ENCODE measurements at places on chromosomes 12 and 14. TPM values are rescaled to one million over a fixed set of nuclear protein-coding genes. Genes with fewer than 3 reads are reported as not detected.

GRCh38 chr12:68771223-68771925 lies 25.4 kb downstream of the SLC35E3 start:
- no peak for DNase-seq

Gene RTN1
- total RNA-seq, result 4.3 TPM

Gene DPPA3
- total RNA-seq, result not detected

Gene TMEM106C
- total RNA-seq, result 180 TPM

DNA sequence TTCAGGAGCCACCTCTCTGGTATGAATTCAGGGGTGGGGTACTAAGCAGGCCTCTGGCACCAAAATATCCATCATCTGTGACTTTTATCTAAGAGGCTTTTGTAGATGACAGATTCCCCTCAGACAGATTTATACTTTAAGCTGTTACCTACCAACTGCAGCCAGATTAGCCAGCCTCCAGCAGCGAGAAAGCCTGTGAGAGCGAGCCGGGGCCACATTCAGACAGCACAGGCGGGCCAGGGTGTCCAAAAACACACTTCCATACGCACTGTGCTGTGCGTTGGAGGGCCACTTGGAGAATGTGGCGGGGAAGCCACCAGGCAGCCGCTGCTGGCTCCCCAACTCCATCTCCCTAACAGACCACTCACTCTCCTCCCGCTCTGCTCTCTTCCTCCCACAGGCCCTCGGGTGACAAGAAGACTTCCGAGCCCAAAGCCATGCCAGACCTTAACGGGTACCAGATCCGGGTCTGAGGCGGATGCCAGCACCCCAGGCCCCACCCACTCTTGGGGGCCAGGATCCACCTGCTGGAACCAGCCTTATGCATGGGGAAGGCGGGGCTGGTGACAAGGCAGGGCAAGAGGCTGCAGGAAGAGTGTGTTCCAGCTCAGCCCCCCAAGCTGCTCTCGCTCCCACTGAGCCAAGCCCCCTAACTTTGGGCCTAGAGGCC lies 17.4 kb downstream of the VASH1 start:
- no peak for DNase-seq

DNA sequence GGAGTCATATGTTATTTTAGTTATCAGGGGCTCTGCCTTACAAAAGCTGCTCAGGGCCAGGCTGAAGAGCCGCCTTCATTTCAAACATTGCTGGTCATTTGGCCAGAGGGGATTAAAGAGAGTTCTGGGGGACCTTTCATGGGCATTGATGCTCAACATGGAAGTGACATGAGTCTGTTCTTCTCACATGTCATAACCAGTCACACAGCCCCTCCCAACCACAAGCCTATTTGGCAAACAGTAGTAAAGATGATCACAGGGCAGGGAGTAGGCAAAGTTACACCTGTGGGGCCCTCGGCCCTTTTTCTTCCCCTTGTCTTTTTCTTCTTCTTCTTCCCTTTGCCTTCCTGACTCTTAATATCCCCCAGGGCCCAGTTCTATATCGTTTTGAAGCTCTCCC lies 33.3 kb downstream of the CFAP54 start:
- no peak for DNase-seq

DNA sequence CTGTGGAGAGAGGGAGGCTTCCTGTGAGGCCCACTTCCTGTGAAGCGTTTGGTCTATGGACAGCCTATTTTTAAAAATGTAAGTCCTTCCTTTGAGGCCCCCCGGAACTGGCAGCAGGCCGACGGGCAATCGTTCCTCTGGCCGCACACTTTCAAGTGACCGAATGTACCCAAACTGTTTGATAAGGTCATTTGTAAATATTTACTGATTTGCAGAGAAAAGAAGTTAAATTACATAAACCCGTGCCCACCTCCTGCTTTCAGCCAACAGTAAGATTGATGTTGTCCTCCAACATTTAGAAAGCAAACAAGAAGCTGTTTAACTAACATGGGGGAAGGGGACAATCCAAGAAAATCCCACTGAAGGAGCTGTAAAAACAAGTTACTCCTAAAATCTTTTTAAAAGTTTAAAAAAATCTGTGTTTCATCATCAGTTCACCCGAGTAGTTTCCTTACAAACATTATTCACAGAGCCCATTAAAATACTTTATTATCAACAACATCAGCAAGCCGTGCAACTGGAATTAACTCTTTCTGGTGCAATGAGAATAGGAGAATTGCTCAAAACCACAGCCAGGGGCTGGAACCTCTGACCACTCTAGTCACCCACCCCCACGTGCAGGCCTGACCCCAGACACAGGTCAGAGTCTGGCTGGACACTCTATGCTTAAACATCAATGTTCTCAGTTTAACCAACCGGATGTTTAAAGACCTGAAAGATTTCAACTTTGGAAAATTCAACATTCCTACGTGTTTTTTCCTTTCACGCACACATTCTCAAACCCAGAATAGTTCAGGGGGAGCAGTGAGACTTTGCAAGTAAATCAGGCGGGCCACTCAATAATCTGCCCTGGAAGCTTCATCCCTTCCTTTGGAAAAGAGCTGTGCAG lies 65.3 kb downstream of the FOXN3 start:
- no peak for DNase-seq

Gene HCAR3
- not detected for total RNA-seq

Gene PPP1R1A
- total RNA-seq, result not detected

- no peak for DNase-seq
Measured at GRCh38 chr14:95518045-95518751, 1.7 kb upstream of the SYNE3 start.

- DNase-seq, result no peak
Measured at GRCh38 chr12:29286081-29286790, 94.7 kb downstream of the ERGIC2 start.

GRCh38 chr12:96176575-96176974 lies 17.6 kb upstream of the ELK3 start:
- DNase-seq, result no peak

Gene PPM1H
- 7.9 TPM for total RNA-seq

GRCh38 chr12:107108995-107109508 lies 15.7 kb upstream of the CRY1 start:
- DNase-seq, result no peak

GRCh38 chr12:71046215-71046614 lies 111.6 kb downstream of the TSPAN8 start:
- DNase-seq, result no peak

DNA sequence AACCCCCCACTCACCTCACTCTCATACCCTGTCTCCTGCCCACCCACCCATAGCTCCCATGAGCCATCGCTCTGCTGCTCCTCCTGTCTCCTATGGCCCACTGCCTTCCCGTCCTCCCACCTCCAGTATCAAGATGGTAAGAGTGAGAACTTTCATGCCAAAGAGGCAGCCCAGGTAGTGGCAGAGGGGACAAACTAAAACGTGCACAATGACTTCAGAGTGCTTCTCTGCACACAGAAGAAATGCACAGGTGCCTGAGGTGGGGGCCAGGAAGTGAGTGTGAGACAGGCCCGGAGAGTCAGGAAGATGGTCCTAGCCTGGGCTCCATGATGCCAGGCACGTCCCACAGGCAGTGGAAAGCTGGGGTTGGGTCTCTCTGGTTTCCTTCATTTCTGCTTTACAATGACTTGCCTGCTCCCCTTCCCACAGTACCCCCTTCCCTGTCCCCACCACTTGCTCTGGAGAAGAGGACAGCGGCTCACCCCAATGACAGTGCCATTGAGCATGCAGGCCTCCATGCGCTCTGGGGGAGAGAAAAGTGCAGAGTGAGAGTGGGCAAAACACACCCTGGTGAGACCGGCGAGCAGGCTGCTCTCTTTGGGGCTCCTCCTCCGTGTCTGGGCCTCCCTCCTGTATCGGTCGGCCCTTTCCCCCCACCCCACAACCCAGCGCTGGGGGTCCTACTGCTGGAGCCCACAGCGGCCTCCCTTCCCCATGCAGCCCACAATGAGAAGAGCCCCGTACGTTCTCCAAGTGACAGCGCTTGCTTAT lies 22.8 kb upstream of the ANO2 start:
- no peak for DNase-seq

- no peak for DNase-seq
Measured at GRCh38 chr14:80522411-80522810, 311.1 kb upstream of the DIO2 start.

Gene SLCO1C1
- 4.2 TPM for total RNA-seq

DNA sequence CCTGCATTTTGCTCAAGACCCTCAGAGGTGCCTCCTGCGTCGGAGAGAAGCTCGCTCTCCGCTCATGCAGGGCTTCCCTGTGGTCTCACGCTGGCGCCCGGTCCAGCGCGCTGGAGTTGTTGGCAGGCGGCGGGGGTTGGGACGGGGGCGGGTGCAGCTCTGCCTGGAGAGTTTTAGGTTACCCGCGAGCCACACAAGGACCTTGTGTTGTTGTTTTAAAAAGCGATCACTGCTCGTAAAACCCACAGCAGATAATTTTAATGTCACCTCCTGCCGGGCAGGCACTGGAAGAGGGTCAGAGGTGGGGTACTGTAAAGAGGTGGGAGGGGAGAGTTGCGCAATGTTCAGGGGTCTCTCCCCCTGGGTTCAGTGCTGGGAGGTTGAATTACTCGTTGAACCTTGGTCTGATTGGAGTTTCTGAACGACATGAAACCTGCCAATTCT lies 850 bp downstream of the SMOC1 start:
- DNase-seq, result no peak

Gene POMT2
- 15.9 TPM for total RNA-seq

- no peak for DNase-seq
Measured at GRCh38 chr14:103574707-103575285, 12.0 kb downstream of the COA8 start.

Gene SLC38A2
- total RNA-seq, result 128 TPM

Gene LYZ
- total RNA-seq, result 14.3 TPM

- DNase-seq, result no peak
Measured at GRCh38 chr14:71666571-71667145, 265.6 kb upstream of the RGS6 start.

GRCh38 chr14:30790827-30791226 lies 83.5 kb upstream of the COCH start:
- no peak for DNase-seq

Gene COCH
- 3.1 TPM for total RNA-seq

GRCh38 chr12:92424338-92424737 lies 278.5 kb upstream of the PLEKHG7 start:
- no peak for DNase-seq

Gene SERPINA4
- total RNA-seq, result not detected

Gene DNAL1
- 6.4 TPM for total RNA-seq

- no peak for DNase-seq
Measured at GRCh38 chr12:56326533-56326932, 7.3 kb downstream of the PAN2 start.

Data from left colon (tissue), 2 donors.